ENCODE measurements at places on chromosomes 5 and 9.

GRCh38 chr5:5473226-5473625 lies 50.7 kb downstream of the ICE1 start:
- no peak for DNase-seq

DNA sequence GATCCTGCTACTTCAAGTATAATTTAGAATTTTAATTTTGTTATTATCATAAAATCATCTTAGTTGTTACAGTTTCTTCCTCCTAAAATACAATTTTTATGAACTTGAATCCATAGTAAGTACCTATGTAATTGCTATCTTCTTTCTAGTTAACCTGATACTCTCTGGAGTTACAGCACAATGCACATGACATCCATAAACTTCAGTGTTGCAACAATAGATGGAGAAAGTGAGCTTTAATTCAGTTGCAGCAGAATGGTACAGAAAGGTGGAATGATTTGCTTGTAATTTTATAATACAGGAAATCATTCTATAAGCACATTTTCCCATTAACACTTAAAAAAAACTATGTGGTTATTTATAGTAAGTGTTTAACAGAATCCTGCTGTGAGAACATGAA lies 372.0 kb downstream of the CDH9 start:
- DNase-seq, result no peak

DNA sequence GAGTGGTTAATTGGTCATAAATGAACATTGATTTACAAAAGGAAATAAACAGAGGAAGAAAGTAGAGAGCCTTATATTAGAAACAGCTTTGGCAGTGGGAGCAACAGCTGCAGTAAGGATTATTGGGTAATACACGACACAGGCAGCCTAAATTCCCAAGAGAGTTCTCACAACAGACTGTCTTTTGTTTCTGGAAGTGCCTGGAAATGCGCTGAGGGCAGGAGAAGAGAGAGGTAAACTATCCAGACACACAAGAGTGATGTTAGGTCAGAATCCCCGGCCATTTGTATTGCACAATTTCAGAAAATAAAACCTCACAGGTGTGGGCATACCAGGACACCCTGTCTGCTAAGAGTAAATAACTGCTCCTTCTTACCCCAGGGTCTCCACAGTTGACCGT lies 450.4 kb upstream of the CTNND2 start:
- no peak for DNase-seq

- no peak for DNase-seq
Observed at GRCh38 chr5:179381691-179382090, 36.4 kb upstream of the ADAMTS2 start.

- DNase-seq, result no peak
Observed at GRCh38 chr9:19732441-19732951, 56.3 kb downstream of the SLC24A2 start.

GRCh38 chr5:167967494-167968177 lies 323.8 kb upstream of the WWC1 start:
- DNase-seq, result no peak

DNA sequence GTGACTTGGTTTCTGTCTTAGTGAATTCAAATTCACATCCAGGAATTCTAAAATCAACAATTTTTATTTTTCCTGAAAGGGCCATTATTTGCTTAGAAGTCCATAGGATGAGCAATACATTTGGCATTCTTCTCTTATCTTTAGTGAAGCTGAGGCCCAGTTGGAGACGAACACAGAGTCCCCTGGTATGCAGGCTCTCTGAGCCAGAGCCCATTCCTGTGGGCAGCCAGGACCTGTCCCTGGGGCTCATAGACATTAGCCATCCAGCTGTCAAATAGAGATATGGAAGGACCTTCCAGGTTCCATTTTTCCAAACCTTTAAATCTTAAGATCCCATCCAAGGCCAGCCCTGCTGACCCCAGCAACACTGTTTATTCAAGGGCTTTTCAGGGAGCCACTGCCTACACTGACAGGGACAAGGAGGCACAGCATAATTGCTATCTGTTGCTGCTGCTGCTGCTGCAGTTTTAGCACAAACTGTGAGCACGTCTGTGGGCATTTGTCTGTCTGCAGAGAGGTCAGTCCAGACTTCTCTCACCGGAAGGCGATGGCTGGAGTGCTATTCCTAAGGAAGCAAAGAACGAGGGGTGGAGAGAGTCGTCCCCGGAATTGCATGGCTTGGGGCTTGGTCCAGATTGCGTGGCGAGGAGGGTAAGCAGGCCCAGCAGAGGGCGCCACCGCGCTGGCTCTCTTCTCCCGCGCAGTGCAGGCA lies 639.0 kb downstream of the CCDC171 start:
- no peak for DNase-seq

- no peak for DNase-seq
Observed at GRCh38 chr5:59583151-59583809, 310.2 kb downstream of the PDE4D start.

GRCh38 chr9:107471552-107471951 lies 18.0 kb downstream of the KLF4 start:
- DNase-seq, result no peak

DNA sequence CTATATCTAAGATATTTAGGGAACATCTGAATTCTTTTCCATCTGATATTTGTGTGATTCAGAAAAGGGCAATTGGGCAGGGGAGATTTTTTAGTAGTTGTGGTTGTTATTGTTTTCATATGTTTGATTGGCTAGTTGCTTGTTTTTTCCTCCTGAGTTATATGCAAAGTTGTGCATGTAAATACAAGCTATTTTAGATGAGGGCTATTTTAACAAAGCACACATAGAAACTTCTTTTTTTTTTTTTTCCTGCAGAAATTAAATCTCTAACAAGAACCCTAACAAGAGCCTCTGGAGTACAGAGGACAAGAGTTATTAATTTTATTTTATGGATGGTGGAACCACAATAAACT lies 559.1 kb downstream of the CETN3 start:
- DNase-seq, result no peak

DNA sequence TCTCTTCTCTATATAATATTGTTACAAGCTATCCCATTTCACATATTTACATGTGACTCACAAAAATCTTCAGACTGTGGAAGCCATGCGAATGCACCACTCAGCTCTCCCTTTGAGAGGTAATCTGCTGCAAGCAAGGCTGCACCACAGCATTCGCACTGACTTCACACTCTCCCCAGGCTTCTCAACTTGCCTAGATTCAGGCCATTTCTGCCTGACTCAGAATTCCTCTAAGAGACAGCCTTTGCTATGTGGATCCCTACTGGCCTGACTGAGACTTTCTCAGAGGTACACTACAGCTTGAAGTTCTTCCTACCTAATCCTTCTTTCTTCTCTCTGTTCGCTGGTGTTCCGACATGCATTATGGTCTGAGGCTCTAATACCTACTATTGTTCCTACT lies 21.1 kb upstream of the DMRTA1 start:
- no peak for DNase-seq

DNA sequence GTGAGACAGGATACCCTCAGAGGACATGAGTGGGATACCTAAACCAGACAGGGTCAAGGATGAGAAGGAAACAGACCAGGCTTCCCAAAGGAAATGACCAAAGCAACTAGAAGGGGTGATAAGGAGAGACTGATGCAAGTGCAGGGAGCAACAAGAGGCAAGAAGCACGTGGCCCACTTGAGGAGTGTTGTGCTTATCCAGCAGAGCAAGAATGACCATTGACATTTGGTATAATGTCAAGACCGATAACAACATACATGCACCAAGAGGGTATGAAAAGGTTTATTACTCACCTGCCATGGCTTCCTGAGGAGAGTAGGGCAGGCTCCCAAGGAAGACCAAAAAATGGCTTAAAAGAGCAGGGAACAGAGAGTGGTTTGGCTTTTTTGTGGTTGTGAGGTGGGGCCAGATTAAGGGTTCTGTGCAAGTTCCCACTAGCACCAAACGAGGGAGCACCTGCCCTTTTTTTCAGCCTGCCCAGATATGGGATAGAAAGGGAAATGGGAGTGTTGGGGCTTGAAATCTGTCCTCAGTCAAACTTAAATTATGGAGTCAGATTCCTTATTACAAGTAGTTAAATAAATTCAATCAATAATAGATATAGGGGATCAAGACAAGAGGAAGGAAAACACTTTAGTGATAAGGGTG lies 513.6 kb downstream of the RASEF start:
- DNase-seq, result no peak

DNA sequence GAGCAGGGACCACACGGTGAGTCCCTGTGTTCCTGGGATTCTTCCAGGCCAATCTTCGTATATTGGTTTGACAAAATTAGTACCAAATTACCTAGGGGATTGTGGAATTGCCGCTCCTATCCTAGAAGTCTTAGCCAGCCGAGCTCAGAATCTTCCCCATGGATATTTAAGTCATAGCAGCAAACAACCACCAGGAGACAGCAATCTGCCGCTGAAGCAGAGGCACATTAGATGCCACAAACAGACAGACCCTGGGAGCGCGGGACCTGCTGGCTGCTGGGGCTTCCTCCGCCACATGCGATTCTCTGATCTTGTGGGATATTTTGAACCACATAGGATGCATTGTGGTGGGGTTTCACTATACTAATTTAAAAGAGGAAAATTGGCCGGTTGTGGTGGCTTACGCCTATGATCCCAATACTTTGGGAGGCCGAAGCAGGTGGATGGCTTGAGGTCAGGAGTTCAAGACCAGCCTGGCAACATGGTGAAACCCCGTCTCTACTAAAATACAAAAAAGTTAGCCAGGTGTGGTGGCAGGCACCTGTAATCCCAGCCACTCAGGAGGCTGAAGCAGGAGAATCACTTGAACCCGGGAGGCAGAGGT lies 31.7 kb upstream of the ZBTB43 start:
- DNase-seq, result no peak

DNA sequence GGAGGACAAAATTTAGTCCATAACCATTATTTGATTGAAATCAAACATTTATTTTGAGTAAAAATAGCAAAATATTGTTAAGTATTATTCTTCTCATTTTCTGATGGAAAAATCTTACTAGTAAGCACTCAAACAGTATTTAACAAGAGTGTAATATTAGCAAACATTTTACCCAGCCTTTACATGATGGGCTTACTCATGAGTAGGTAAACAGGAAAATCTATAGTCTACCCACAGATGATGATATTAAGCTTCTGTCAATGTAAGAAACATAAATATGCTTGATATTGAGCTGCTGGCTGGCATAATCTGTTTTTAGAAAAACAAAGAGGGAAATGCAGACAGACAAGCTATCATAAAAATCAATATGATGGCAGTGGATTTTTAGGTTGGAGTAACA lies 418.5 kb upstream of the COX7C start:
- DNase-seq, result no peak

DNA sequence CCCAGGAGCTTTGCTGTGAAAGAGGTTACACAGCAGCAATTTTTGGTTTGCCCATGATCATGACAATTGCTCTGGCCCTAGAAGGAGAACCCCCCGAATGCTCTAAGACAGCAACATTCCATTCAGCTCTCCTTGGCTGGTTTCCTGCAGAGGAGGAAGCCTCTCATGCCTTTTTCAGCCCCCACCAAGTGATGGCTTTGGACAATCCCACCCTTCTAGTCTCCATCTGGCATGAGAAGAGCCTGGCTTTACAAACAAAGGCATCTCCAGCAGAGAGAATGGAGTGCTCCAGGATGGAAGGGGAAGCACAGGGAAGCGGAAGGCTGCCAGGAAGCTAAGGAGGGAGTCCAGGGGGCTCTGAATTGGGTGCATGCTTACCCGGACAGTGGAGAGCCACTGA lies 98.4 kb downstream of the CRB2 start:
- DNase-seq, result no peak

GRCh38 chr5:53607886-53608285 lies 47.4 kb downstream of the NDUFS4 start:
- no peak for DNase-seq

- DNase-seq, result no peak
Observed at GRCh38 chr9:108130905-108131304, 641.3 kb upstream of the KLF4 start.

DNA sequence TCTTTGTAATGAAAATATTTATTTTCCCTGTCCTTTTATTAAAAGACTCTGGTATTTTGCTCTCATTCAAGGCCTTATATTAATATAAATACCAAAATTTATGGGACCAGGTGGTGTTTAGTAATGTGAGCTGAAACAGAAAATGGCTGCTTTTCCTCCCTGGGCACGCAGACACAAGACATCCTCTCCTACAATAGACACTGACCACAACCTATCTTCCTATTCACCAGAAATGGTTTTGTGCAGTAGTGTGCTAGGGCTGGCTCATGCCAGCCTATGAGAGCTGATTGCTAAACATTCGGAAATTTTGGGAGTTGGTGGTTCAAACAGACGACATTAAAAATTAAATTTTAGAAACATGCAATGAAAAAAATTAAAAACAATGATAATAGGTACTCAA lies 338.2 kb downstream of the BNC2 start:
- no peak for DNase-seq

DNA sequence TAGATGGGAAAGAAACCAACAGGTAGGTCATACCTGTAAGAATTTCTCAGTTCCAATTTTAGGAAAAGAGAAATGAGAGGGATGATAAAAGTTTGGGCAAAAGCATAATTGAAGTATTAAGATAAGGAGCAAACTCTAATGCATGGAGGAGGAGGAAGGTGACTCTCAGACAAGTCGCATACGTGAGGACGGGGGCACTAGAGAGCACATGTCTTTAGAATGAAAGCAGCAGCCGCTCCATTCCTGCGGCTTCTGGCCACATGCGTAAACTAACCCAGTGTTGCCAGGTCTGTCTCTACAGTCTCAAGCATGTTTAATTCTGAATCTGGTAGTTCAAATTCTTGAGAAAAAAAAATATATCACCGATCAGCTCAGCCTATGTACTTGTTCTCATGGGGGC lies 371.5 kb upstream of the SLC30A5 start:
- DNase-seq, result no peak

DNA sequence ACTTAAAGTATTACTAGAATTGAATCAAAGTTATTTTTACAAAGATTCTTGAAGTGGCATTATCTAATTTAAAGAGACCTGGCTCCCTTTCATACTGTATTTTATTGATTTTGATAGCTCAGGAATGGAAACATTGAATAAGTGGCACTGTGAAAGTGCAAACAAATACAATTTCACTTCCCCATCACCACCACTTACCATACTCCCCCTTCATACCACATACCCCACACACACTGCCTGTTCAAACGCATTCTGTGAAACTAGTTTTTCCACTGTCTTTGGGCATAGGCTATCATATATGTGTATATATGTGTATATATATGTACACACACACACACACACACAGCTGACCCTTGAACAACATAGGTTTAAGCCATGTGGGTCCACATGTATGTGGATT lies 62.1 kb upstream of the ATG10 start:
- DNase-seq, result no peak

DNA sequence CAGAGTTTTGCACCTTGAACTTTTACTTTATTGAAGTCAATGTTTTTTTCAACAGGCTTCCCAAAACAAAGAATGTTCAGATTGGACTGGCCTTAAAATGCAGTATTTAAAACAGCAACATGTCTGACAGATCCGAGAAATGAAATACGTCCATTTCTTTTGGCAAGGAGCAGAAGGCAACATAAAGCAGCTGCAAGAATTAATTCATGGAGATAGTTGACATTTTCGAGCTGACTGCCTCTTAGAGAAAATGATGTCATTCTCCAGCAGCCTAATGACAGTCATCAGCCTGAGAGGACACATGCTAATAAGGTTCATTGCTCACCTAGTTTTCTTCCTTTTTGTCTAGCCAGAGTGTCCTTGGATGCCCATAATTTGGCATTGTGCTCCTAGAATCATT lies 232.2 kb upstream of the SEMA6A start:
- no peak for DNase-seq

Measured in stimulated activated CD4-positive, alpha-beta T cell treated with anti-CD3 and anti-CD28 coated beads, Interleukin-15, amount 100 ng/mL, for 1 hour (primary cell).